Stimulated activated CD4-positive, alpha-beta T cell treated with anti-CD3 and anti-CD28 coated beads, Interleukin-1b, Interleukin-23, amount 100 ng/mL, for 1 hour (primary cell): ENCODE measurements at places on chromosomes 3 and 15.

GRCh38 chr3:140470962-140471361 is 206.9 kb upstream of the TRIM42 start:
- no peak for DNase-seq

- DNase-seq, result no peak
Observed at GRCh38 chr3:11567516-11568467, 75.9 kb downstream of the VGLL4 start.

GRCh38 chr3:17645074-17645698 is 97.2 kb downstream of the TBC1D5 start:
- DNase-seq, result no peak

- DNase-seq, result no peak
Observed at GRCh38 chr15:52337198-52337853, 41.7 kb upstream of the MYO5C start.

DNA sequence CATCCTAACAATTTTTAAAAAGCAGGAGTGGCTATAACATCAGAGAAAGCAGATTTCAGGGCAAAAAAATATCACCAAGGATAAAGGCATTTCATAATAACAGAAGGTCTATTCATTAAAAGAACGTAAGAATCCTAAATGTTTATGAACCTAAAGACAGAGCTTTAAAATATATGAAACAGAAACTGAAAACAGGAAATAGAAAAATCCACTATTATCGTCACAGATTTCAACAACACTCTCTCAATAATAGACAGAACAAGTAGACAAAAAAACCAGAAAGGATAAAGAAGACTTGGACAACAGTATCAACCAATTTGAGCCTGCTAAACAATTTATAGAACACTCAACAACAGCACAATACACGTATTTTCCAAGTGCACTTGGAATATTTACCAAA is 71.4 kb downstream of the FBXL22 start:
- no peak for DNase-seq

- no peak for DNase-seq
Observed at GRCh38 chr15:35852818-35853624, 307.1 kb upstream of the DPH6 start.
